ENCODE measurements at places on chromosomes 6 and 20.

- no peak for DNase-seq
Measured at GRCh38 chr6:111805511-111806164, 67.6 kb downstream of the FYN start.

DNA sequence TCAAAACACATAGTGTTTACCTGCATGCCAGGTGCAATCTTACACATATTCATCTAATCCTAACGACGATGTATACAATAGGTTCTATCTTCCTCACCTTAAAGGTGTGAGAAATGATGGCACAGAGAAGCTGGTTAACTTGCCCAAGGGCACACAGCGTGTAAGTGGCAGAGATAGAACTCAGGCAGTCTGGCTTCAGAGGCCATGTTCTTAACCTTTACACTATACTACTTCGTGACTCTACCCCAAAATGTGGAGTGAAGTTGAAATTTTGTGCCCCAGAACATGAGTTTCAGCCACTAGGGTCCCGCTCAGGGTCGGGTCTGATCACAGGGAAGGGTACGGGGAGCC is 584 bp downstream of the VPS52 start:
- peak; percentile 50 for DNase-seq

DNA sequence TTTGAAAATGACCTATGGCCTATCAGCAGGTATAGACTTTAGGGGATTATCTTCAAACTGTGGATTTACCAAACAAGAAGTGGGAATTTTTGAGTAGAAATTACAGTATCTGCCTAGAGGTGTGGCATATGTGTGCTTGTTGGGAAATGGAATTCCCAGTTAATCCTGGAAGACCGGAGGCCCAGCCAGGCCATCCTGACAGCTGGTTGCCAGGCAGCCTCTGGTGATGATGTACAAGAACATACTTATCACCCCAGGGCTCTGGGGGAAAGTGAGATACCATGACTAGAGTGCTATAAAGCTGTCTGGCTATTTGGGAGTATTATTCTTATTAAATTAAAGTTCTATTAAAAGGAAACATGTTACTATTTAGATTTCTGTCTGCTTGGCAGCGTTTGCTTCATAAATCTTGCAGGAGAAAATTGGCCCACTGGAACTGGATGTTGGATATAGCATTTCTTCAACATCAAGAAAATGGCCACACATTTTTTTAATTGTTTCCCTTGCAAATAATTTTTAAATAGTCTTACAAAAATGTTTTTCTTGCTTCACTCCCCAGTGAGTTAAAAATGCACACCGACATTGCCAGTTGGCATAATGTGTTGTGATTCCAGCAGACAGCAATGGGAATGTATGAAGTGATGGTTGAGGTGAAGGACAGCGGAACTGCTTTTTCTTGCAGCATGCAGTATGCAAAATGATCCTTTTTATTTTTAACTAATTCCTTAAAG is 187.8 kb downstream of the MYLK4 start:
- DNase-seq = no peak

DNA sequence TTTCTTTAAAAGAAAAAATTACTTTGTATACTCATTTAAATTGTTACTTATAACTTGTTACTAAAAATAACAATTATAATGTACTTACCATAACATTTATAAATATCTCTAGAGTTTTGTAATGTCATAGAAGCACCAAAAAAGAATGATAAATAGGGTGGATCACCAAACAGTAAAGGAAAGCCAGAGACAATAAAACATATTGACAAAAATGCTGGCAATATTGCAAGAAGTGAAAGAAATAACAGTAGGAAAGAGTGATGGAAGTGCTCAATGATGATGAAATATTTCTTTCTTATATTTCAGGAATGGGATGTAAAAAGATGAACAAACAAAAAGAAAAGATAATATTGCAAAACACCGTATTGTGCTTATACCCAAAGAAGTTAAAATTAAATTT is 301.7 kb downstream of the CENPW start:
- no peak for DNase-seq

DNA sequence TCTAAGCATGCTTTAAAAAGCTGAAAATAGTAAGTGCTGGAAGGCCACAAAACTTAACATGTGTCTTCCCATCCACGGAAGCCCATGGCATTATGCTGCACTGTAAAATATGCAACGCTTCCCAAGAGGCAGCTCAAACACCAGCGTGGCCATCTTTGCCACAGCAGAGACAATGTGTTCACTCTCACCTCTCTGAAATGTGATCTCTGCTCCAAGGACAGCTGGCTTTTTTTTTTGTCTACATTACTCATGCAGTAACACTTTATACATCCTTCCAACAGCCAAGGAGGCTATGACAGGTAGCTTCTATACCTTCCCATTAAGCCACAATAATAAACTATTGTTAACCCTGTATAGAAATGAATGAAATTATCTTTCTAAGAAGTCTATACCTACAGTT is 49.2 kb downstream of the BLOC1S5 start:
- no peak for DNase-seq

GRCh38 chr6:31776989-31777666 is at the start of gene VWA7:
Gene VWA7 (minus strand): TSS chr6:31777328. CDS start chr6:31776779, 549 bp downstream.
- DNase-seq = peak; percentile 51

DNA sequence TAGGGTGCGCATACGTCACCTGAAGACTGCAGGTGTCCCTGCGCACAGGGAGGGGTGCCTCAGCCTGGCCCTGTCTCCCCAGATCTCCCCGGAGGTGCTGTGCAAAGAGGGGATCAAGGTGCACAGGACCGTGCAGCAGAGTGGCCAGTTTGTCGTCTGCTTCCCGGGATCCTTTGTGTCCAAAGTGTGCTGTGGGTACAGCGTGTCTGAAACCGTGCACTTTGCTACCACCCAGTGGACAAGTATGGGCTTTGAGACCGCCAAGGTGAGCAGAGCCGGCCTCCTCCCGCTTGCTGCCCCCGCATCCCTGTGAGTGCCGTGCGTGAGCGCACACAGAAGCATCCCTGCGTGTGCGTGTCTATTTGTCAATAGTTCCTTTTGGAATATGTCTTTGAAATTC is 150.7 kb downstream of the DTNBP1 start:
- no peak for DNase-seq

DNA sequence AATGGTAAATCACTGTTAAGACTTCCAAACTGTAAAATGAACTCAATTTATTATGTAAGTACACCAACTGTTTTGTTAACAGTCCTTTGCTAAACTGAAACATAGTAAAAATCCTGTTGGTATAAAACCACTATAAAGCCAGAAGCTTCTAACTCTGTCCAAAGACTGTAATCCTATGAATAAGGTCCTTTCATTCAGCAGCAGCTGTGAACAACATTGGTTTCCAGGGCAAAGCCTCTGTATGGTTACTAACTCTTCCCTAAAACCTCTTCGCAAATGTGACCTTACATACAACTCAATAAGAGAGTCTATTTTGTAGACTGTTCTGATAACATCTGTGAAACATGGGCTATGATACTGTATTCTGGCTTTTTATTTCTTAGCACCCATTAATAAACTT is 40.1 kb downstream of the NUP153 start:
- no peak for DNase-seq

Data from SHP77 treated with DMSO at 0.1 percent for 48 hours (cell line).